ENCODE measurements at places on chromosomes 12 and 14.
A peak's percentile ranks its signal among the peaks of the same experiment; 100 is the strongest.

- no peak for DNase-seq
Measured at GRCh38 chr12:55706568-55707218, 1.0 kb downstream of the ITGA7 start.

- DNase-seq: peak; percentile 2
Measured at GRCh38 chr12:29320295-29321085, 60.5 kb downstream of the ERGIC2 start.

- no peak for DNase-seq
Measured at GRCh38 chr14:60133487-60133886, 31.7 kb downstream of the DHRS7 start.

DNA sequence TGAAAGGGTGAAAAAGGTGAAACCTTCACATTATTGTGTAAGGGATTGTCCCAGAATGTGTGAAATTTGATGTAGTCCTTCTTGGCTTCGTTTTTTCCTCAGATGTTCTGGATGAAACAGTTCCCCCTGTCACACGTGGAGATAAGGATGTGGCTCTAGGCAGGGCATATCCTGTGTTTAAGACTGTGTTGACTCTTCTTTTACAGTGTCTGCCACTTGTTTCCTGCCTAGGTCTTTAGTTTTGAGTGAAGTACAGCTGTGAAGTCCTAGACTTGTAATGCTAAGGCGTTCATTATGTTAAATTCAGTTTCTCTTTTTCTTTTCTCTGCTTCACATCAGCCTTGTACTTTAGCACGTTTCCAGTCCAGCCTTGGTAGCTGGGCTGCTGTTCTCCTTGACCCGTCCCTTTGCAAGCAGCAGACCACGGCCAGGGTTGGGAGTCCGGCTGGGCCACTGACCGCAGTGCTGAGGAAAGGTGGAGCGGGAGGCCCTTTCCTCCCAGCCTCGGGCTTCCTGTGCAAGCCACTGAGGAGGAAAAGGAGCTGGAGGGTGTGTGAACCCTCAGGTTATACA, 59.1 kb downstream of the RASSF3 start:
- DNase-seq: no peak

Measured in A549 (cell line).